ENCODE measurements at places on chromosomes 7 and 10.

DNA sequence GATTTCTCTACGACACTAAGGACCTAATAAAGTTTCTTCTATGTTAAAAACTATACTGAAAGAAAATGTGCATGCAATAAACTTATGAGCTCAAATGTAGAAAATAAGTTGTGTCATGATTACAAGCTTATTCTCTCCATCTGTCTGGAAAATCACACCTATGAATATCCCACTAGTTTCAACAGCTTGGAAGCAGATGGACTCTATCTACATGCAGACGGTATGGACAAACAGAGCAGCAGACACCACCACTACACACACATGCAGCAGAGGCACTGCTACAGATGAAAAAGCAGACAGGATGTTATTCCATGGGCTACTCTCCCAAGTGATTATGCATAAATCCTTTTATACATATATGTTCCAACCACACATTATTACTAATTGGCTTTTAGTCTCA, 123.4 kb upstream of the TARP start:
- DNase-seq = no peak

DNA sequence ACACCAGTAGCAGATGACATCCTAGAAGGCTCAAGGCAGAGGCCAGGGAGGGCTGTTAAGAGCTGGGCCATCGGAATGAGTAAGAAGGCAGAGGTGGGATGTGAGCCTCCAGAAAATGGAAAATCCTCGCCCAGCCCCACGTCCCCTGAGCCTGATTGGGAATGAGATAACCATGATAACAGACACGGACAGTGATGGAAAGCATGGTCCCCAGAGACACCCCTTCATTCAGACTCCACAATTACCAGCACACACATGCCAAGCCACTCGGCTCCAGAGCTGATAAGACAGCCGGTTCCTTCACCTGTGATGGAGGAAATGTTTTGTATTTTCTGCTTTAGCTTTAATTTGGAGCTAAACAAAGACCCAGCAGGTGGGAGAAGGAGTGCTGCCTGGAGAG, 106.0 kb downstream of the GRID1 start:
- no peak for DNase-seq

GRCh38 chr7:56811081-56811480, 321.2 kb downstream of the ZNF479 start:
- DNase-seq = no peak

DNA sequence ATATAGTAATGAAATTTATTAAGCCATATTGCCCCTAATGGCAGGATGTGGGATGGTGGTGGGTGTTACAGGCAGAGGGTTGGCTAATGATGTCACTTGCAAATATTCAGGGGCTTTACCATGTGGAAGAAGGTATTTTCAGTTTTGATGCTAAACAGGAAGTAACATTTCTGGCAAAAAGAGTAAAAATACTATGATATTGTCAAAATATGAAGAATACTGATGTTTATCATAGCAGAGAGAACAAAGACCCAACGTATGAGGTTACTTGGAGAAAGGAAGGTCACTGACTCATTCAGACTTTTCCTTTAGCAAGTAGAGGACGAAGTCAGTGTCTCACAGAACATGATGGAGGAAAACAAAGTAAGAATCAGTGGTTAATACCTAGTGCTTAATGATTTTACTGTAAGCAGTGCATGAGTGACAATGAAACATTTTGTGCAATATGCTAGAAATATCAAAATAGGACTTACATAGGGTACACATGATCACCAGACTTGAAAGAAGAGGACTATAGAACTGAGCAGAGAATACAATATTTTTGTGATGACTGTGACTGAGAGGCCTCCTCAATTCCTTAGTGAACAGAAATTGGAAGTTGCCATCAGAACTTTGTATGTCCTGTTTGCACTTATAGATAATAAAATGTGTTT, 89.7 kb upstream of the STEAP4 start:
- no peak for DNase-seq

- no peak for DNase-seq
Measured at GRCh38 chr7:105024734-105025133, 10.7 kb downstream of the KMT2E start.

DNA sequence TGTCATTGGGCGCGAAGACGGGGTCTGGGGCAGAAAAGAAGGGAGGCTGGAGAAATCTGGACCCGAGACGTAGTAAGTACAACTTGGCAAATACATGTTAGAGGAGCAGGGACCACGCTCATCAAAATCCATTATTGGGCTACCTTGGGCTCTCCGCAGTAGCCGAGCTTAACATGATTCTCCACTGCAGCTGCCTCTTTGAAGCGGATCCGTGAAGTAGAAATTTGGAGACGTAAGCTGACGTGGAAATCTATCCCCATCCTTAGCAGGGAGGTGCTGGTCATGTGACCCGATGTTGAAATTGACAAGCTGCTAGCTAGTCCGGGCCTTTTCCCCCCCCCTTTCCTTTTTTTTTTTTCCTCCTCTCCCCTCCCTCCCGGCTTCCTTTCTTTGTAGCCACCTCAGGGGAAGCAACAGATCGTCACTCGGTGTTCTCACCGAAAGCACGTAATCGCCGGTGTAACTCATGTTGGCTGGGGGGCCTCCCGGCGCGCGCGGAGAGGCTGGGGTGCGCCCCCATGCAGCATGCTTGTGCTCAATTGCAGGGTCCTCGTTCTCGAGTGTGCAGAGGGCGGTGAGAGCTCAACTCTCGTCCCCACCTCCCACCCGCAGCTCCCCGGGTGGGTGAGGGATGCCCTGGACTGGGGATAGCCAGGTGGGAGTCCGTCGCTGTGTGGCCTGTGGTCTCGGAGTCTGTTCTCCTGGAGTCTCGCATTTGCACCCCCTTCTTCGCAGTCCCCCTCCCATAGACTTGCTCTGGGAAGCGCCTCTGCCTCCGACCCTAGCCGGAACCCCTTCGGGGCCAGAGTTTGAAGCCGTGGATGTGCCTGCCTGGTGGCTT, at the start of gene HOXA11:
Gene HOXA11 (minus strand): TSS at position 220 of the 841 bp plus-strand sequence. CDS start 88 bp downstream, at position 132.
- no peak for DNase-seq

- no peak for DNase-seq
Measured at GRCh38 chr10:52229291-52229931, 84.7 kb upstream of the DKK1 start.

GRCh38 chr7:11474902-11475585, 357.0 kb downstream of the THSD7A start:
- no peak for DNase-seq

DNA sequence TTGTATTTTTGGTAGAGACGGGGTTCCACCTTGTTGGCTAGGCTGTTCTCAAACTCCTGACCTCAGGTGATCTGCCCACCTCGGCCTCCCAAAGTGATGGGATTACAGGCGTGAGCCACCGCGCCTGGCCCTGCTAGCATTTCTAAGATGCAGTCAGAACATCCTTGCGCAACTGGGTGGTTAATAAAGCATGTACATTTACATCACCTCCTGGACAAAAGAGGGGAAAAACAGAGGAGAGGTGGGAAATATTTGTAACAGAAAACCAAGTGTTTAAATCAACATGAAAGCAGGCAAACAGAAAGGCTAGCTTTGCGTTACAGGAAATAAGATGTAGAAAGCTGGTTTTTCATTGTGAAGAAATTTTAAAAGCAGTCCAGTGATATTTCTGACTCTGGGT, 220.9 kb upstream of the KMT2E start:
- DNase-seq = no peak

DNA sequence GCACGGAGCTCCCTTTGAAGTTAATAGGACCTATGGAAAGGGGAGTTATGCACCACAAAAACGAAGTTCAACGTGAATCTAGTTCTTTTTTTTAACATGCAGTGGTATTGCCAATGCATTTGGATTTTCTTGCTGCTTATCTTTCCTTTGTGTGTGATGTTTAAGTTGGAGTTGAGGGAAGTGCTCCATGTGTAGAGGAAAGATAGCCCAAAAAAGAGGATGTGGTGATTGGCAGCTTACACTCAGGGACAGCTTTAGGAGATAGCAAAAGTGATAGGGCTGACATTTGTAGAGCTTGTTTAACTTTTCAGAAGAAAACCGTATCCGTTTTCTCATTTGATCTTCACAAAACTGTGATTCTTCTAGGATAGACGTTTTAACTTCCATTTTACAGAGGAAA, 101.3 kb downstream of the MDFIC start:
- no peak for DNase-seq

DNA sequence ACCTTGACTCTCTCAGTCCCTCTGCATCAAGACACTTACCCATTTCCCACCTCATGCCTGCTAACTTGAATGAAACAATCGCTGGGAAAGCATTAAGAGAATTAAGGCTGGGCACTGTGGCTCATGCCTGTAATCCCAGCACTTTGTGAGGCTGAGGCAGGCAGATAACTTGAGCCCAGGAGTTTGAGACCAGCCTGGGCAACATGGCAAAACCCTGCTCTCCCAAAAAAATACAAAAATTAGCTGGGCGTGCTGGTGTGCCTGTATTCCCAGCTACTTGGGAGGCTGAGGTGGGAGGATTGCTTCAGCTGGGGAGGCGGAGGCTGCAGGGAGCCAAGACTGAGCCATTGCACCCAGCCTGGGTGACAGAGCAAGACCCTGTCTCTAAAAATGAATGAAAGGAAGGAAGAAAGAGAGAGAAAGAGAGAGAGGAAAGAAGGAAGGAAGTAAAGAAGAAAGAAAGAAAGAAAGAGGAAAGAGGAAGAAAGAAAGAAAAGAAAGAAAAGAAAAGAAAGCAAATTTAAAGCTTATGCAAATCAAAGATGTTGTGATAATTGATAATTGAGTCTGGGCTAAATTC, 646 bp downstream of the SERPINE1 start:
- DNase-seq = no peak

- no peak for DNase-seq
Measured at GRCh38 chr7:79182283-79182682, 271.2 kb downstream of the MAGI2 start.

DNA sequence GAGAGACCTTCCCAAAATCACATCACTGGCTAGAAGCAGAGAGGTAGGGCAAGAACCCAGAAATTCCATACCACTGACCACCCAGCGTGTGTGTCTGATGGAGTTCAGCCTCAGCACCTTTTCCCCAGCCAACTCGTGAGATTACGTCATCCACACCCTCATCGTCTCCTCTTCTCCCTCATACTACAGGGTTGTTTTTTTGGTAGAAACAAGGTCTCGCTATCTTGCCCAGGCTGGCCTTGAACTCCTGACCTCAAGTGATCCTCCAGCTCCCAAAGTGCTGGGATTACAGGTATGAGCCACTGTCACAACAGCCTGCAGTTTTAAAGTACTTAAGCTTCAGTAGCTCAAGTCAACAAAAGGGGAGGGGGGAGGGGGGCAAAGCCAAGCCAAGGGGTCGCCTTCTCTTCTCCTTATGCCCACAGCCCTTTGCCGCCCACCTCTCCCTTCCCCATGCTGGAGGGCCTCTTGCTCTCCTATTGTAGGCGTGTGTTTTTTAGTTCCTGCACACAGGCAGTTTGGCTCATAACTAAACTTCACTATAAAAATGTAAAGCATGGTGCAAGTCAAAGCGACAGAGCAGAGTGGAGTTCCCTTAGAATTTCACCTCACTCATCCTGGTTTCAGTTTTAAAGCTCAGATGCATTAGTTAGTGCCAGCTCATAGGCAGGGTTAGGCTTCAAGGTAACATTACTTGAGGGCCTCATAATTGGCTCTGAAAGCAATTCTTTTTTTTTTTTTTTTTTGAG, 5.2 kb upstream of the PRDX3 start:
- DNase-seq = no peak

DNA sequence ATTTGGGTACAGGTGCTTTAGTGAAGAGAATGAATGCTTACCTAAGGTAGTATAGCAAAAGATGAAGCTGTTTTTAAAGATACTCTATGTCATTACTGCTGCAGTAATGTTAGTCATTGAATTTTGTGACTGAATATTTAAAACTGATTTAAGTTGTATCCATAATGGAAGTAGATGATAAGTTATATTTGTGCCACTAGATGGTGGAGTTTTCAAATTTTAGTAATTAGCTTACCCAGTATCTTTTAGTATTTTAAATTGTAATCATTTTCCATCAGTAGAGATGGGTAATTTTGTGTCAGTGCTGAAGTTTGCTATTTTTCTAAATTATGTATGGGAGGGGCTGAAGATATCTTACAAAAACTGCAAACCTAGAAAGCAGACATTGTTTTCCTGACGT, 25.2 kb downstream of the HBP1 start:
- DNase-seq = no peak

GRCh38 chr7:85068799-85069198, 118.1 kb downstream of the SEMA3D start:
- no peak for DNase-seq

DNA sequence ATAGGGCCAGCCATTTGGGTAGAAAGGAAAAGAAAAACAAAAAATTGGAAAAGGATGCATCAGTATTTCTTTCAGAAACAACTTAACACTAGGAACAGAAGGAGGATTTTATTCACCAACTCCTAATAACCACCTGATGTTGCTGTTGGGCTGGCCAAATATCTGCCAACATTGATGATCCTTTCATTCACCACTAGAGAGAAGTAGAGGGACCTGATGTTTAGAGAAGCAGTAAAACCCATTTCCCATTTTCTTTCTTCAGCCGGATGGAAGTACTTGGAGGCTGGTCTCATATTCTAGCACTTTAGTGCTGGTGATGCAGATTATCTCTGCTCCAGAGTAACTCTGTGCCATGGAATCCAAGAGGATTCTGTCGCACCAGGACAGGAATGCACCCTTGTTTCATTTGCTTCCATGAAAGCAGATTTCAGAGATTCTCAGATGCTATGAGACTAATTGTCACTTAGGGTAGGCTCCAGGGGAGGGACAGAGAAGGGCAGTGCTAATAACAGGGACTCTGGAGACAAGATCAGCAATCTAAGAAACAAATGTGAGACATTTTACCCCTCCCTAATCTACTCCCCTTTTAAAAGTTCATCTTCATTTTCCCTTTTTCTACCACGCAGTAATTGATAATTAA, 3.1 kb downstream of the KLLN start:
- DNase-seq = peak; percentile 56

GRCh38 chr7:22895140-22895827, 72.6 kb upstream of the TOMM7 start:
- DNase-seq = no peak

- peak; percentile 72 for DNase-seq
Measured at GRCh38 chr7:36192053-36192824, 39.2 kb downstream of the EEPD1 start.

GRCh38 chr7:8179486-8179885, 82.5 kb downstream of the ICA1 start:
- DNase-seq = no peak

- no peak for DNase-seq
Measured at GRCh38 chr10:132064771-132065437, 842 bp upstream of the JAKMIP3 start.

DNA sequence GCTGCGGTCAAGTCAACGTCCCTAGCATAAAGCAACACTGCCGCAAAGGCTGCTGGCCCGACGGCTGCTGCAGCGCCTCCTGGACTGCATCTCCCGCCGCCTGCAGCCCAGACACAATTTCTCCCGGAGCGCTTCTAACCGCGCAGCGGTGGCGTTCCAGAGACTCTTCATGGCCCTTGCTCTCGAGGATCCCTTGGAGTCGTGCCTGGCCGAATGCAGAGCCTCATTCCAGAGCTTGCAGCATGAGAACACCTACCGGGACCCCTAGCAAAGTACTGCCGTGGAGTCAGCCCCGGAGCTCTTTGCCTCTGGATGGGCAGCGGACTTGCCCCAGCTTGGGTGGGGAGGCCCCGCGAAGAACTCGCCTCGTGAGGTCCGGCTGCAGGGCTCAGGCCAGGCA, 79.7 kb upstream of the ZNF32 start:
- DNase-seq = no peak
